ENCODE measurements at places on chromosomes 16 and 17.

DNA sequence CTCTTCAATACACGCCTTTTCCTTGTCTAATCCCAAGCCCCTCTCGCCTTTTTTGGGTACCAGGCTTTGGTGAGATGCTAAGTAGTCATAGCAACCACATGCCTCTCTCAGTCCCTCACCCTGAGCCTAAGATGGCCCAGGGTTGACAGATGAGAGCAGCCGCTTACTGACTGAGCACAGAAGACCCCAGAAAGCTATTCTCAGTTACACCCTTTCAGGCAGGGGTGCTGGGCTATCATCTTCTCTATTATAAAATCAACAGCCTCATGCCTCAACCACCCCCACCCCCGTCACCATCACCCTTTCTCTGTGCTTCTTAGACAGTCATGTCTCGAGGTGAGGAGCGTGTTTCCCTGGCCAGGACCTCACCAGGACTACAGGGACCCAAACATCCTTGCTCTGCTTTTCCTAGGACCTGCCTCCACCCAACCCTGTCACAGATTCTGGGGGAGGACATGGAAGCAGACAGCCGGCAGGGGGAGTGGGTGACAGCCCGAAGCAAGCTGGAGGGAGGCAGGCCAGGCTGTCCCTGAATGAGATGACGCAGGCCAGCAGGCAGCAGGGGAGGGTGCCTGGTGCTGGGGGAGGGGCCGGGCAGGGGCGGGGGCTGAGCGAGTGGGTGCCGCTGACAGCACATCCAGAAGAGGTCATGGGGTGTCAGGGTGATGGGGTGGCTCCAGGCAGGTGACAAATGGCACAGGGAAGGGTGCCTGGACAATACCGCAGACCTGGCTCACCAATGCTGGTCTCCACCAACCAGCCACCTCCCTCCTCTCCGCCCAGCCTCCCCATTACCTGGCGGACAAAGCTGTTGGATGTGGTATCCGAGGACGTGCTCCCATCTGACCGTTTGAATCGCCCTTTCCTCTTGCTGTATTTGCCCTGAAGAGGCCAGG, 3.1 kb downstream of the CACNB1 start:
- DNase-seq = no peak

DNA sequence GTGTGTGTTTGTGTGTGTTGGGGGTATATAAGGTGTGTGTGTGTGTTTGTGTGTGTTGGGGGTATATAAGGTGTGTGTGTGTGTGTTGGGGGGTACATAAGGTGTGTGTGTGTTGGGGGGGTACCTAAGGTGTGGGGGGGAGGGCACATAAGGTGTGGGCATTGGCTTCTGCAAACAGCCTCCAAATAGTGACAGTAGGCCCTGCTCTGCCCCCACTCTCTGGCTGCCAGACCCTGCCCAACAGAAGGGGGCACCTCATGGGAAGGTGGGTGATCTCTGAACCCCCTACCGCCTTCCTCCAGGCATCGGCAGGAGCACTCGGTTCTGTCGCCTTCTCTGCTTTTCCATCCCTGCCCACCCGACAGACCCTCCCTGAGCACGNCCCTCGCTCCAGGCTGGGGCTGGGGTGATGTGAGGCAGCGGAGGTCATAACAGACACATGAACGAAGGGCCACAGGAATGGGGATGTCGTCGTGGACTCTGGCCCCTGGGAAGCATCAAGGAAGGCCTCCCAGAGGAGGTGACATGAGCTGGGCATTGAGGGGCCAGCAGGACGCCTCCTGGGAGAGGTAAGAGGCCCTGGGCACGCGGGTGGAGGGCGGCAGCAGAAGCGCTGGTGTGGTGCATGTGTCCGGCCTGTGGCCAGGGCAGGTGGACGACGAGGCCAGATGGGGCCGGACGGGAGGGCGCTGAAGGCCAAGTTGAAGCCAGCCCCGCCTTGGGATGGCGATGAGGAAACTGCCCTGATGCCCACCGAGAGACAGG, 136.6 kb upstream of the RPH3AL start:
- DNase-seq = no peak

DNA sequence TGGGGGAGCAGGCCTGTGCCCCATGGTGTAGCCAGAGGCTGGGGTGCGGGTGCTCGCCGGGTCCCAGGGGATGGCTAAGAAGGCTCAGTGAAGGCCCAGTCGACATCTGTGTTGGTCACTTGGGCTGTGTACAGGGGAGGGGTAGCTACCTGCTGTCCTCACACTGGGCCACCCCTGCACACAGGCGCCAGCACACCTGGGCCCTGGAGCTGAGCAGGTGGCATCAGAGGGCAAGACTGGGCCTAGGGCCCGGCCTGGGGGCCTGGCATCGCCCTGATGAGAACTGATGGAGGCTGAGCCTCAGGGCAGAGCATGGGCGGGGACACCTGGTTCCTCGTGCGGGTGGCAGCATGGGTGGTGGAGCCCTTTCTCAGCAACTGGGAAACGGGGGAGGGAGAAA, 870 bp upstream of the CTRB2 start:
- no peak for DNase-seq

DNA sequence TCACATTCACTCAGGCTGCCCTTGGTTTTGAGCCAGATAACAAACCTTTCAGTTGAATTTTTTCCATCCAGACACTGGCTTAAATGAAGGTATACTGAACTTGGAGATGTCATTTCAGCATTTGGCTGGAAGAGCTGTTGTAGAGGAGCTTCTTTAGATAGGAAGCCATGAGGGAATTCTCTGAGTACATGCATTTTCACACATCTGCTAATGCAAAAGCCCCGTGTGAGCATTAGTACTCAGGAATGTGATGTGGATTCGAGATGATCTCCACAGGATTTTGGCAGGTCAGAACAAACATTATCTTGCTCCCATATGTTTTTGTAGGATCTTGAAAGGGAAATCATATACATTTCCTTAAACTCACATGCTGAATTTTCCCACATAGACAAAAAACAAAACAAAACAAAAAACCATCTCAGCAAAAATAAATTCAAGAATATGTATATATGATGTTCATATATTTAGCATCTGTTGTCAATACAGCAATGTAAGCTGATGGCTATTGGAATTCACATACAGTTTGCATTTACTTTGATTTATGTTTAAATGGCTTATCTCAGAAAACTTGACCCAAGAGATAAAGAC, 277.2 kb upstream of the TBX2 start:
- no peak for DNase-seq

All from GM12892 (cell line).